ENCODE measurements at places on chromosomes 5 and 9.

DNA sequence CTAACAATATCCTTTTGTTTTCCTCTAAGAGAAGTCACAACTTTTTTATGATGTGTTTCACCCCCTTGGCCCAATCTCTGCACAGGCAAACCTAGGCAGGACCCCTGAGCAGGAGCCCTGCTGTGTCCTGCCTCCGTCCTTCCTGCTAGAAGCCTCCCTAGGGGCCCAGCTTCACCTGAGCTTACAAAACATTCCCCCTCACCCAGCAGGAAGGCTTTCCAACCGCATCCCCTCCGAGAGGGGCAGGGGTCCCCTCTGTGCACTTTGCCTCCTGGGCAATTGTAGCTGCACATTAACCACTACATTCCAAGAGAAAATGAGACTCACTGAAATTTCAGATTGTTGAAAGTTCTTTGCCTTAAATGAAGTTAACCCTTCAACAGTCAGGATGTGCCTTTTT lies 176.2 kb downstream of the IRX2 start:
- no peak for DNase-seq

- no peak for DNase-seq
These were observed 7.6 kb upstream of the SLC9A3 start for GRCh38 chr5:531749-532315.

- no peak for DNase-seq
These were observed 261.0 kb downstream of the SEMA5A start for GRCh38 chr5:9284781-9285307.

DNA sequence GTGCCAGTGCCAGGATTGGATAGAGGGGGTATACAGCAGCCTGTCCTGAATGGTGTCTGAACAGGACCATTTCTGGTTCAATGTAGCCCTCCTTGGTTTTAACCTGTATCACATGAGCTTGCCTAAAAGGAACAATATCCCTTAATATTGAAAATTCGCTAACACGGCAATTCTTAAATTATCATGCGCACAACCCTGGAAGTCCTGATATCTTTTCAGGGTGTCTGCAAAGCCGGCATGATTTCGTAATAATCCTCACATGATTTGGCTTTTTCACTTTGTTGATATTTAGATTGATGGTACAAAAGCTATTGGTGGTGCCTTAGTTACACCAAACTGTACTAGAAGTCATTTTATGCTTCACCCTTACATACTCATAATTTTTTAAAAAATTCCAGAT lies 53.2 kb downstream of the PCSK1 start:
- DNase-seq = no peak

DNA sequence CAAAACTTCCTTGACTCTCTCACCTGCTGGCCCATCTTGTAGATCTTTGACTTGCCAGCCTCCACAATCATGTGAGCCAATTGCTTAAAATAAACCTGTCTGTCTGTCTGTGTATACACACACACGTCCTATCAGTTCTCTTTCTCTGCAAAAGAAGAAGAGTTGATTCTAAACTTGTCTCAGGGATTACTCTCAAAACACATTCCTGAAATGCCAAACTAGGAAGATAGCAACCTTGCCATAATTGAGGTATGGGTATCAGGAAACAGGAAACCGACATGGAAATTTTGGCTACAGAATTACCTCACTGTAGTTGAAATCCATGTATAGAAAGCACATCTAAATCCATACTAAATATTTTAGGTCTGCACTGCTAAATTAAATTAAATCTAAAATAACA lies 483.4 kb downstream of the PLK2 start:
- DNase-seq = no peak

DNA sequence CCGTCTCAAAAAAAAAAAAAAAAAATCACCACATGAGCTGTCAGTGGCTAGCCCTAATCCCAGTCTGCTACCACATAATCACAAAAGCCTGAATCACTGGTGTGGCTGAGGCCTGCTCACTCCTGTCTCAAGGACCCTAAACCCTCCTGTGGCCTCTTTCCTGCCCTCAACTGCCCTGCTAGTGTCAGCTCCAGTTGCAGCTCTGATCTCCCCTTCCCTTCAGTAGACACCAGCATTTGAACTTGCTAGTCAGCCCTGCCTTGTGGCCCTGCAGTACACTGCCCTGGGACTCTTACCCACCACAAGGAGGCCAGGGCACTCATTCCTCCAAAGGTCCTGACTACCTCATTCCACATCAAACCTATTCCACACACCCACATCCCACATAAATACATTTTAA lies 9.5 kb upstream of the P4HA2 start:
- DNase-seq = no peak

DNA sequence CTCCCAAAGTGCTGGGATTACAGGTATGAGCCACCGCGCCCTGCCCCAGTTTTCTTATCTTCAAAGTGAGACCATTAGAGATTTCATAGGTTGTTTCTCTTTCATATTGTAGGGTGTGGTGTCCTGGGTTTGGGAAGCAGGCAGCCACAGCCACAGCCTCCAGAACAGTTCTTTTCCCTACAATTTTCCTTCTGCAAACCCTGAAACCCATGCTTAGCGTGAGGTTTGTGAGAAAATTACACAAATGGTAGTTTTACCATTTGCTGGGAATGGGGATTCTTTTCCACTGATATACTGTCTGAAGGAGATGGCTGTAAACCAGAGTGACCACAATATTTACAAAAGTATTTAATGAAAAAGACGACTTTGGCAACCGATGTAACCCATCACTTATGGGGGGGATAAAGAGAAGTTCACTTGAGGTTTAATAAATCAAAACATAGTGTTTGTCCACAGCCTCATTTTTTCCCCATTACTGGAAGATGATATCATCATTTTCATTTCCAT lies 26.7 kb upstream of the ECM2 start:
- no peak for DNase-seq

GRCh38 chr5:176870110-176870591 lies 29.0 kb downstream of the HK3 start:
- DNase-seq = no peak

GRCh38 chr5:135875567-135875966 lies 20.1 kb downstream of the IL9 start:
- DNase-seq = no peak

GRCh38 chr5:115702025-115702424 lies 76.2 kb upstream of the TMED7 start:
- no peak for DNase-seq

GRCh38 chr5:102910240-102911226 lies 155.4 kb downstream of the PAM start:
- DNase-seq = no peak

DNA sequence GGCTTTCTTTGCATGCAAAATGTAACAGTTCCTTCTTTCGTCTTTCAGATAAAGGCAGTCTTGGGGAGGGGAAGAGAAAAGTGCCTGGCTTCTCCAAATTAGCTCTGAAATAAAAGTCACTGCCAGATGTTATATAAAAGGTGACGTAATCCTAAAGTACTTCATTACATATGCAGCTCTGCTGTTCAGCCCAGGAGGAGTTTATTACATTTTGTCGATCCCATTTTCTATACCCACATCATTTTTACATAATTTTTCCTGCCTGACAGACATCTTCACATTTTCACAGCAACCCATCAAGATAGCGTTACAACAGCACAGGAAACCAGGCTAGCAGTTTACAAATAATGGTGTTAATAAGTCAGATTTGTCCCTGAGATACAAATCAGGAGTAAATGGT lies 86.7 kb upstream of the SLC30A5 start:
- DNase-seq = no peak

- DNase-seq = no peak
These were observed 1170.6 kb upstream of the NUDT12 start for GRCh38 chr5:104733063-104733669.

DNA sequence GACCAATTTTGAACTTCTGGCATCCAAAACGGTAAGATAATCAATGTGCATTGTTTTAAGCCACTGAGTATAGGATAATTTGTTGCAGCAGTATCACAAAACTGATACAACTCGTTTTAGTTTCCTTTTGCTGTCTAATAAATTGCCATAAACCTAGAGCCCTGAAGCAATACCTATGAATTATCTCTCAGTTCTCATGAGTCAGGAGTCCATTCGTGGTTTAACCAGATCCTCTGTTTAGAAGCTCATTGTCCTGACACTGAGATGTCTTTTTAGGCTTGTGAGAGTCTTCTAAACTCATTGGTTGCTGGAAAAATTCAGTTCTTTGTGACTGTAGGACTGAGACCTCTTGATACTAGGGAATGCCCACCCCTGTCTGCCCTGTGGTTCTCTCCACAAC lies 262.9 kb downstream of the SEMA5A start:
- DNase-seq = no peak
